ENCODE measurements at places on chromosomes 4 and X.

- DNase-seq, result no peak
Measured at GRCh38 chr4:88138561-88138960, 19.9 kb downstream of the ABCG2 start.

GRCh38 chr4:30882443-30882842, 162.3 kb downstream of the PCDH7 start:
- no peak for DNase-seq

DNA sequence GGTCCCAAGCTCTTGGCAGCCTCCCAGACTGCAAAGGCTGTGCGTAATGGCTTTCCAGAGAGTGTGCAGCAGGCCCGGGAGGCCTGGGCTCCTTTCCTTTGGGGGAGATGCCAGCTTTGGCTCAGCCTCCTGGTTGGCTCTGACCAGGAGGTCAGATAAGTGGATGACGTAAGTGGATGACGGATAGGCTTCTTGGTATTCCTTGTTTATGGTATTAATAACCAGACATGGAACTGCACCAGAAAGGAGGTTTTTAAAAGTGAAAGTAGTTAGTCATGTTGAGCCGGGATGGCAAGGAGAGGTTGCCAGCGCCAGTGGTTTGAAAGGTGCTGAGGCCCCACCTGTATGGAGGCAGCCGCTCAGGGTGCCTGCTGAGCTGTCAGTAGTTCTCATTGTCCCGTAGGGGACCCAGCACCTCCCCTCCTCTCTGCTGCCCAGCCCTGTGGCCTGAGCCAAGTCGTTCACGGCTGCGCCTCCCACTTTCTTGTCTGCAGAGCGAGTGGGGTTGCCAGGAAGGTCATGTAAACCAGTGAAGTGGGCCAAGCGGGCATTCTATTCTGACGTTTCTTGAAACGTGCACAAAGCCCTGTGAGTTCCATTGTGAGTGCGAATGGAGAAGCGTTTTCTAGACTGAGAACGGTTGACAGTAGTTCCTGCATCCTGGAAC, 28.7 kb upstream of the STOX2 start:
- no peak for DNase-seq

DNA sequence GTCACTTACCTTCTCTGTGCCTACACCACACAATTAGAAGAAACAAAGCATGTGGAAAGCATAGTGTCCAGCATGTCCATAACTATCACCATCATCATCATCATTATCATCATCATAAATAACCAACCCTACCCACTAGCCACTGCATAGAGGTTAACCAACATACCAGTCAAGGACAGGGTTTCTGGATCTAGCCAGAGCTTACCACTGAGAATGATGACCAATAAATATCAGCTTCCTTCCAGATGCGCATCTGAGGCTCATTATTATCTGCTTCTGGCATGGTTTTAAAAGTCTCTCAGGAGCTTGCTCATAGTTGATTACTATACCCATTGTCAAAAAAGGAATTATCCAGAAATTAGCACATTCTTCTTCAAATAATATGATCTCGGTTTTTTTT, 25.5 kb upstream of the MYOZ2 start:
- DNase-seq, result no peak

GRCh38 chr4:14168919-14169318, 541.4 kb upstream of the BOD1L1 start:
- DNase-seq, result peak; percentile 58

DNA sequence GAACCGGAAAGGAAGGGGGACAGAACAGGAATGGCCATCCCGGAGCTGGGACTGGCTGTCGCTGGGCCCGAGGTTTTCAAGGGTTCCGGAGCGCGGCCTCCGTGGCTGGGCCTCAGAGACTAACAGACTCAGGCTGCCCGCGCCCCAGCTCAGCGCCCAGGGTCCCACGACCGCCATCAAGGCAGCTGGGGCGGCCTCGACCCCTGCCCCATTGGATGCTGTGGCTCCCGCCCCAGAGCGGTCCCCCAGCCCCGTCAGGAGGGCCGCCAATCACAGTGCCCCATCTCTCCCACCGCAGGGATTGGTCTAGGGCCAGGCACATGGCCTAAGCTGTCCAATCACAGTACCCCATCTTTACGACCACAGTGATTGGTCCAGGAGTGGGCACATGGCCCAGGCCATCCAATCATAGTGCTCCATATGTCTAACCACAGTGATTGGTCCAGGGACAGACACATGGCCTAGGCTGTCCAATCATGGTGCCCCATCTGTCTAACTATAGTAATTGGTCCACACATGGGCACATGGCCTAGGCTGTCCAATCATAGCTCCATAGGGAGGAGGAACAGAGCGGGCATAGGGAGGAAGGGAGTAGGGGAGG, 105.3 kb upstream of the NKX1-1 start:
- DNase-seq, result peak; percentile 67

DNA sequence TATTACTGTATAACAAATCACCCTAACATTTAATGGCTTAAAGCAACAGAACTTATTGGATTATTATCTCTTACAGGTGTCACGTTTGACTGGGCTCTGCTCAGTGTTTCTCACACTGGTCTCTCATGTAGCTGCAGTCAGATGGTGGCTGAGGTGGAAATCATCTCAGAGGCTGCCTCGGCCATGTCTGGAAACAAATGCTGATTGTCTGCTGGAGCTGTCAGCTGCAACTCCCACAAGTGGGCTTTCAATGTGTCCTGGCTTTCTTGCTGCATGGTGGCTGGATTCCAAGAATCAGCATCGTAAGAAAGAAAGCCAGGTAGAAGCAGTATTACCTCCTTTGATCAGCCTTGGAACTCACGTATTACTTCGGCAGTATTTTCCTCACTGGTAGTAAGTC, 277.6 kb downstream of the SPANXN1 start:
- DNase-seq, result no peak

- DNase-seq, result no peak
Measured at GRCh38 chr4:114052227-114052626, 72.8 kb upstream of the ARSJ start.

- DNase-seq, result peak; percentile 12
Measured at GRCh38 chr4:76108467-76109181, 34.1 kb downstream of the ART3 start.

DNA sequence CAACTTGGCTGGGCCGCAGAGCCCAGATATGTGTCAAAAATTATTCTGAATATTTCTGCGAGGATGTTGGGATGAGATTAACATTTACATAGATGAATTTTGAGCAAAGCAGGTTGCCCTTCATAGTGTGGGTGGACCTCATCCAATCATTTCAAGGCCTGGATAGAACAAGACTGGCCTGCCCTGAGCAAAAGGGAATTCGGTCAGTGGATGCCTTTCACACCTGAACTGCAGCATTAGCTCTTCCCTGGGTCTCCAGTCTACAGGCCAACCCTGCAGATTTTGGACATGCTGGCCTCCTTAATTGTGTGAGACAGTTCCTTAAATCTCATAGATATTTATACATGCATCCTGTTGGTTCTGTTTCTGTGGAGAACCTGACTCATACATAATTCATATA, 32.4 kb upstream of the SLC10A4 start:
- no peak for DNase-seq

DNA sequence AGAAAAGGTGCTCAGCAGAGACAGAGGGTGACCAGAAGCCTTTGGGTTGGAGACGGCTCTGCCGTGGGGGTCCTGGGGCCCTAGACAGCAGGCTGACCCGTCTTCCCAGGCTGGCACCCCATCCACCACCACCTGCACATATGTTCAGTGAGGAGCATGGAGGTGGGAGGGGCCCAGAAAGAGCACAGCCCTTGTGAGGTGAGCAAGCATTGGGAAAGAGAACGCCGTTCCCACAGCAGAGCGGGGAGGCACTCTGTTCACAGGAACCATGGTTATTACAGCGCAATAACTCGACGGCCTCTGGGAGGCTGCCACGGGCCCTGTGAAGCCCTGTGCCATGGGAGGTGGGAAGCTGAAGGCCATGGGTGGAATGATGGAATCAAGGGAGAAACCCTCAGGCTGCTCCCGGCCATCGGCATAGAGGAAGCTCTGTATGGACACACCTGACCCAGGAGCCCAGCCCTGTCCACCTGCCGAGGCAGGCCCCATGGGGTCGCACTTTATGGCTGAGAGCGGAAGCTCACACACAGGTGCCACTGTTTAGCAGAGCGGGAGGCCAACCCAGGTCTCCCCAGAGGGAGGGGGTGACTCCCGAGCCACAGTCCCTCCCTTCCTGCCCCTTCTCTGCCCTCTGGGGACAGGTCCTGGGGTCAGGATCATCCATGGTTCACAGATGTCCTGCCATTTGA, 93.5 kb upstream of the AFAP1 start:
- no peak for DNase-seq

- DNase-seq, result no peak
Measured at GRCh38 chr4:151906438-151906837, 145.6 kb upstream of the GATB start.

GRCh38 chr4:10281996-10282395, 165.4 kb upstream of the WDR1 start:
- DNase-seq, result no peak

DNA sequence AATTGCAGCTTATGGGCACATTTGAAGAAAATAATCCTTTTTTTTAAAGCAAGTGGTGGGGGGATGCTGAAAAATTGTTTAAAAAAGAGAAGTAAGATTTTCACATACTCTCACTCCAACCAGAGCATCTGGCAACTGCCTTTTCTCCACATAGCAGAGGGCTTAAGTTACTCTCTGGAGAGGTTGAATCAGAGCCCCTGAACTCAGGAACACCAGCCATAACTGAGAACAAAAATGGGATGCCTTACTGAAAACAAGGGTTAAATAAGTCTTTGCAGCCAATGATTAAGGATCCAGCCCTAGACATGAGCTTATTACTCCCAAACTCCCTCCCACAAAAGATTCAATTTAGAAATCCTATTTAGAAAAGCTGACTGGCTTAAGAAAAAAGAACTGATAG, 27.5 kb downstream of the CASK start:
- DNase-seq, result no peak

DNA sequence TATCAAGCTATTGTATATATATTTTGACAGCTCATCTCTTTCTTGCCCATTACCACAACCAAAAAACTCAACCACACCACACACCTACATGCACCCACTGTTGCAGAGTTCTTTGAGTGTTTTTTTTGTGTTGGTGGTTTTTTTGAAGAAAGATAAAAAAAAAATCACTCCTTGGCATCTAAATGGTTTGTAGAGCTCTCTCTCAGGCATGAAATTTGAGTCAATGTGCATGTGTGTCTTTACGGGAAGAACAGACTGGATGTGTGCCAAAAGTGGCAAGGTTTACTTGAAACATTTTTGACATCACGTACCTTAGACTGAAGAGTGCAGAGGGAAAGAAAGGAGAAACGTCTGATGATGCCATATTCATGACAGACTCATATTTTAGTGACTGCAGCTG, 154.2 kb downstream of the FHIP1A start:
- DNase-seq, result no peak

DNA sequence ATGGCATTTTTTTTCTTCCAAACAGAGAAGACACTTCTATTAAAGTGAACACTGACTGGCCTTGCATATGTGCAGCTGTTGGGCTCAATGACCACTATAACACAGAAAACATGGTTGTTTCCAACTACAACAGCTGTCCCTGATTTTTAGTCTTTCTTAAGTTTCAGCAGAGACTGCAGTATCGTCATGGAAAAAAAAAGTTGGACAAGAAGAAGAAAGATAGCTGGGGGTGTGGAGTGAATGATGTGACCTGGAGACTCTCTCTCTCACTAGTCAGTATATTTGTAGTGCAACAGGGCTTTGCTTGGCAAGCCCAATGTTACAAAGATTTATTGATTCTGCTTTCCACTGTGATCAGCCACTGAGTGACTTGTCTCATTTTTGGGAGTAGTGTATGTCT, 29.5 kb upstream of the C4orf54 start:
- DNase-seq, result no peak

- DNase-seq, result no peak
Measured at GRCh38 chr4:4332529-4332928, 42.5 kb downstream of the ZBTB49 start.

Measured in inflammatory macrophage (primary cell).